Bronchus fibroblast of lung (primary cell): ENCODE measurements at places on chromosomes 6 and 20. TPM values are rescaled to one million over a fixed set of nuclear protein-coding genes. Genes with fewer than 3 reads are reported as not detected.

MUC22 gene
- not detected in 2 replicates for total RNA-seq

CUL7 gene
- total RNA-seq, result 27.6 and 30.0 TPM in 2 replicates

TMC2 gene
- not detected in 2 replicates for total RNA-seq

GRM1 gene
- not detected in 2 replicates for total RNA-seq

MYLK4 gene
- under 0.01 and 0.15 TPM in 2 replicates for total RNA-seq

PKIG gene
- 70.6 and 81.5 TPM in 2 replicates for total RNA-seq

DEFB124 gene
- not detected in 2 replicates for total RNA-seq
